Activated naive CD8-positive, alpha-beta T cell treated with anti-CD3 and anti-CD28 coated beads for 36 hours (primary cell): ENCODE measurements at places on chromosomes 1 and 21. TPM values are rescaled to one million over a fixed set of nuclear protein-coding genes. Genes with fewer than 3 reads are reported as not detected.
A peak's percentile ranks its signal among the peaks of the same experiment; 100 is the strongest.

DNA sequence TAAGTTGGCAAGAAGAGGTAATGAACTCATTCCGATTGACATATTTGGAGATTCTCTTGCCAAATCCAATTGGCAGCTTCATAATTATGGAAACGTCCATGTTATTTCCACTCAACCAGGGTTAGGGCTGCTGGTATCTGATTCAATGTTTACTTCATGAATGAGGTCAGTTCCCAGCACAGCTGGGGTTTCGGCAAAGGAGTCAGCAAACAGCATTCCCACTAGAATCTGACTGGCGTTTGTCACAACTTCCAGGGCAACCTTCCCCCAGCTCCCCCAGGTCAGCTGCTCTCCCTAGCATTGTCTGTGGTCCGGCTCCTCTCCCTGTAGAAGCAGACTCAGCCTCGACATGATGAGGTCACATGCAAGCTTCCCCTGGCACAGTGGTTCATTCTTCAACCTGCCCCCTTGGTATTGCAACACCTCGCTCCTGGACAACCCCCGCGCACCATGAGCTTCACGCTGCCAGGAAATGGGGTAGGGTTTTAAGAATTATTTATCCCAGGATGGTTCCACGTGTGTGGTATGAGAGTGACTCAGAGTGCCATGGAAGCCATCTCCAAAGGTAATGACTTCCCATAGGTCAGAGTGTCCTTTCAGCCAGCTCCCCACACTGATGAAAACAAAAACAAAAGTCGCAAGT is 100.7 kb upstream of the SLC25A33 start:
- H3K4me3 ChIP-seq = no peak overlapping the region
- no peak for DNase-seq
- no peaks in the 10 kb centered on the region for H3K27me3 ChIP-seq
- H3K4me1 ChIP-seq = no peaks in the 10 kb centered on the region

DNA sequence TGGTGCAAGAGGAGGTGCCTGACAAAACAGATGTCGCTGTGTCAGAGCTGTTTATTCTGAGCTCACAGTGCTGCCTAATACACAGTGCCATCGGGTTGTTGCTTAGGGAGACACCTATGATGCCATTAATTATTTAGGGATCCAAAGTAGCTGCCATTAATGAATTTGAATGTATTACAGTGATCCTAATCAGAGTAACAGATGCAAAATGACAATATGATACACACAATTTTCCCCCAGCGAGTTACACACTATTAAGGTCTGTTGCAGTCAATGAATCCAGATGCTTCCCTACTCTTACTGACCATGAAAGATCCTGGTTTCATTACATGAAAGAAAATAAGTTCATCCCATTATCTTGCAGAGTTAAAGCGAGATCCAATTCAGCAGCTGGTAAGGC is 91.3 kb downstream of the RWDD3 start:
- peaks cover 10% of the 10 kb centered on the region for H3K27me3 ChIP-seq
- H3K36me3 ChIP-seq = no peaks in the 10 kb centered on the region
- H3K27ac ChIP-seq = no peak overlapping the region

GRCh38 chr1:66438062-66438461 is 95.9 kb upstream of the SGIP1 start:
- peaks cover 3% of the 10 kb centered on the region for H3K36me3 ChIP-seq
- peaks cover 37% of the 10 kb centered on the region for H3K4me1 ChIP-seq
- H3K27me3 ChIP-seq = no peaks in the 10 kb centered on the region
- no peak overlapping the region for H3K4me3 ChIP-seq
- H3K27ac ChIP-seq = peak overlapping the region; percentile 86
- DNase-seq = no peak

DNA sequence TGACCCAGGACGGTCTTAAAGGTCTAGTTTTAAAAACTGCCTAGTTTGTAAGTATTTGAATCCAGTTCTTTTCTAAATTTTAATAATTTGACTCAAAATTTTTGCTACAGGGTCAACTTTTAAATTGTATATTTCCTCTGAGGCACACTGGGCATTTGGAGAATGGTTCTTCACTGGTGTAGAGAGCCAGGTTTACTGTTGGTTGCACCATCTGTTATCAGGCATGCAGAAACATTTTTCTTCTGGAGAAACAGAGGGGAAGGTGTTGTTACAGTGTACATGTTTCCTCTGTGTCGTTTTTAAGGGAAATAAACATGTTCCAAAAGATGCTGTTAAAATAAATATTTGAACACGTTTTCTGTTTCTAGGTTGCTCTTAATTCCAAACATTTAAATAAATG is 39.0 kb upstream of the RWDD3 start:
- no peak for DNase-seq
- peaks cover 15% of the 10 kb centered on the region for H3K27me3 ChIP-seq
- no peaks in the 10 kb centered on the region for H3K4me1 ChIP-seq
- no peak overlapping the region for H3K4me3 ChIP-seq

- H3K27ac ChIP-seq = no peak overlapping the region
- H3K4me1 ChIP-seq = no peaks in the 10 kb centered on the region
- no peaks in the 10 kb centered on the region for H3K36me3 ChIP-seq
- no peak overlapping the region for H3K4me3 ChIP-seq
Observed at GRCh38 chr21:39803393-39803792, 58.4 kb downstream of the IGSF5 start.

CDK11B gene
- total RNA-seq = 43.3 TPM

DNA sequence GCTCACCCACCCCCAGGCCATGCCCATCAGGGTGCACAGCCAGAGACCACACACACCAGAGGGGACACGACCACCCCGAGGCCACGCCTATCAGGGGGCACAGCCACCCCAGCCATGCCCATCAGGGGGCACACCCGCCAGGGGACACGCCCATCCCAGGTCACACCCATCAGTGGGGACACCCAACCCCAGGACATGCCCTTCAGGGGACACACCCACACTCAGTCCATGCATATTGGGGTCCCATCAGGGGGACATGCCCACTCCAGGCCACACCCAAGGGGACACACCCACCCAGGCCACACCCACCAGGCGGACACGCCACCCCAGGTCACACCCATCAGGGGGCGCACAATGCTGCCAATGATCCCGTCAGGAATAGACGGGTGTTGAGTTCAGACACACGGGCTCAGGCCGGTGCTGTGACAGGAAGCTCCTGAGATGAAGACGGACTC is 20.7 kb downstream of the MCM3AP start:
- peaks cover 9% of the 10 kb centered on the region for H3K36me3 ChIP-seq
- H3K4me3 ChIP-seq = no peak overlapping the region
- no peaks in the 10 kb centered on the region for H3K27me3 ChIP-seq
- no peak overlapping the region for H3K27ac ChIP-seq
- no peaks in the 10 kb centered on the region for H3K4me1 ChIP-seq
- DNase-seq = no peak

DNA sequence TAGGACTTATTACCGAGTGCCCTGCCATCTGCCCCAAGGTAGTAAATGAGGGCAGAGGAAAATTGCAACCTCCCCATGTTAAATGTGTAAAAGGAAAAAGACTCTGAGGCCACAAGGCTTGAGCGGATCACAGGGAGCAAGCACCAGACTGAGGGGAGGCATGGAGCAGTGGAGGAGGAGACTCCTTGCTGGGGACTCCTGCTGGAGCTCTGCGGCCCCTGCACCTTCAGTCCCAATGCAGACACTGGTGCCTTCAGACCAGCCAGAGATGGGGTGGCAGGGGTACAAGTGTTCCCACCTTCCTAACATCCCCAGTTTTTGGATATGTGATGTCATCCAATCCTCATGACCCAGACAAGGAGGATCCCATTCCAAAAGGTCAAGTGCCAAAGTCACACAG is 128.4 kb upstream of the NGF start:
- no peak for DNase-seq
- H3K4me3 ChIP-seq = no peak overlapping the region
- H3K36me3 ChIP-seq = no peaks in the 10 kb centered on the region
- peaks cover 5% of the 10 kb centered on the region for H3K4me1 ChIP-seq
- no peak overlapping the region for H3K27ac ChIP-seq

- peaks cover 39% of the 10 kb centered on the region for H3K36me3 ChIP-seq
- peaks cover 31% of the 10 kb centered on the region for H3K4me1 ChIP-seq
- no peaks in the 10 kb centered on the region for H3K27me3 ChIP-seq
- no peak for DNase-seq
- peak overlapping the region; percentile 93 for H3K4me3 ChIP-seq
- H3K27ac ChIP-seq = peak overlapping the region; percentile 93
Observed at GRCh38 chr1:43366179-43366578, 1.6 kb downstream of the ELOVL1 start.

OR10J1 gene
- not detected for total RNA-seq

- peak overlapping the region; percentile 77 for H3K4me3 ChIP-seq
- DNase-seq = peak; percentile 61
- peak overlapping the region; percentile 88 for H3K27ac ChIP-seq
- peaks cover 64% of the 10 kb centered on the region for H3K4me1 ChIP-seq
- no peaks in the 10 kb centered on the region for H3K27me3 ChIP-seq
Observed at GRCh38 chr1:23558140-23558871, 995 bp downstream of the ID3 start.
